ENCODE measurements at places on chromosomes 7 and 10.

DNA sequence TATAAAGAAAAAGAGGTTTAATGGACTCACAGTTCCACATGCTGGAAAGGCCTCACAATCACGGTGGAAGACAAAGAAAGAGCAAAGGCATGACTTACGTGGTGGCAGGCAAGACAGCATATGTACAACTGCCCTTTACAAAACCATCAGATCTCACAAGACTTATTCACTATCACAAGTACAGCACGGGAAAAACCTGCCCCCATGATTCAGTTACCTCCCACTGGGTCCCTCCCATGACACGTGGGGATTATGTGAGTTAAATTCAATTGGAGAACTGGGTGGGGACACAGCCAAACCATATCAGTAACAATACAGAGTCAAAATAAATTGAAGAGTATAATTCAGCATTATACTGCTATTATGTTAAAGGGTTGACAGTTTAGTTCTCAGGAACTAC, 37.8 kb downstream of the RNLS start:
- DNase-seq = no peak
- H3K27ac ChIP-seq = no peak overlapping the region
- H3K4me3 ChIP-seq = no peak overlapping the region
- no peaks in the 10 kb centered on the region for H3K27me3 ChIP-seq
- H3K36me3 ChIP-seq = no peaks in the 10 kb centered on the region
- peaks cover 3% of the 10 kb centered on the region for H3K4me1 ChIP-seq

GRCh38 chr7:47361746-47362215, 220.1 kb downstream of the TNS3 start:
- H3K36me3 ChIP-seq = no peaks in the 10 kb centered on the region
- no peak for DNase-seq
- H3K27me3 ChIP-seq = no peaks in the 10 kb centered on the region
- no peaks in the 10 kb centered on the region for H3K4me1 ChIP-seq
- no peak overlapping the region for H3K4me3 ChIP-seq

DNA sequence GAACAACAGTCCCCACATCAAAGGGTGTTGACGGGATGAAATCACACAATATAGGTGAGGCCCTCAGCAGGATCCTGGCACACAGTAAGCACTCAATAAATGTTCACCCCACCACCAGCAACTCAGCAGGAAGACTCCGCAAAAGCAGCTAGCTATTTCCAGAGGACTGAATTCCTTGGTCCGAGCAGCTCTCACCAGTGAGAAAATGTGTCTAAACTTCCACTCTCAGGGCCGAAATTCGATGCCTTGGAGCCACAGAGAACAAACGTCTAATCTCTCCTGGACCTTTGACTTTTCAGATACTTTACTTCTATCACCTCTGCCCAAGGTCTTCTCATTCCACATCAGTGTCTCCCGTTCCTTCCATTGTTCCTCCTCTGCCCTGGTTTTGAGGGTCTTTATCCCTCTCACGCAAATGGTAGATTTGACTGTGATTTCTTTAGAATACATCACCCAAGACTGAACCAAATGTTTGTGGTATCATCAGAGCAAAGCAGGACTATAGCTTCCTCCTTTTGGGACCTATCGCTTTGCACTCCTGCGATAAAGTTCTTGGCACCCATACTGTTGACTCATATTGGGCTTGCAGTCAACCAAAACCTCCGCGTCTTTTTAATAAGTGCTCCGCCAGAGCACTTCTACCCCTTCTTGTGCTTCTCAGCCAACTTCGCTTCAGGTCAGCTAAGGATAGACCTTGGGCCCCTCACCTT, 903 bp upstream of the NT5C2 start:
- H3K4me3 ChIP-seq = peak overlapping the region; percentile 97
- no peaks in the 10 kb centered on the region for H3K36me3 ChIP-seq
- DNase-seq = no peak
- H3K27me3 ChIP-seq = no peaks in the 10 kb centered on the region

DNA sequence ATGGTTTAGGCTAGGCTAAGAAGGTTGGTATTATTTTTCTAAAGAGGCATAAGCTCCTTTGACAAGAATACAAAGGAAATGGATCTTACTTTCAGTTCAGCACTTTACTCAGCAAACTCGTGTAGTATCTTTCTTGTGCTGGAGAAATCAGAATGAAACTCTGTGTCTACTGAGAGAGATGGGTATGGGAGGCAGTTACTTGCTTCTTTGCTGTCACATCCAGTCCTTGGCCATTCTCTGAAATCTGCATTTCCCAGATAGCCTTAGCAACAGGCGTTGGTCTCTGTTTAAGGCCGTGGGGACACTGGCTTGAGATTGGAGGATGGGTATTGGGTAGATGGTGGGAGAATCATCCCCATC, 180.5 kb downstream of the NRP1 start:
- H3K4me3 ChIP-seq = no peak overlapping the region
- H3K4me1 ChIP-seq = peaks cover 12% of the 10 kb centered on the region
- H3K27me3 ChIP-seq = no peaks in the 10 kb centered on the region
- no peak for DNase-seq
- H3K27ac ChIP-seq = peak overlapping the region; percentile 4

DNA sequence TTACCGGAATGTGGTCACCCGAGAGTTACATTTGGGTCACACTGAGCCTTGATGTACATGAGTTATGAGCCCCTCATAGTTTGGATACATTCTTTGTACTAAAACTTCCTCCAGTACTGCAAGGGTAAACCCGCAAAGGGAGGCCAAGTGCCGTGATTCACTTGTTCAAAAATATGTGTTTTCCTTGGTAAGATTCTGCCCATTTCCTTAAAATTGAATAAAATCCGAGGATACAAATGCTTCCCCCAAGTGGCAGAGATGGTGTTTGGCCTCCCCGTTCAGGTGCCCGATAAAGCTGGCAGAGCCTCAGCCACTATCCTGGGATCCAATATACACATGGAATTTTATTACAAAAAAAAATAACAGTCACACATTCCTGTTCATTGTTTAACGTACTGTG, 268.3 kb downstream of the DIP2C start:
- H3K36me3 ChIP-seq = no peaks in the 10 kb centered on the region
- peak overlapping the region; percentile 48 for H3K4me3 ChIP-seq
- H3K27me3 ChIP-seq = no peaks in the 10 kb centered on the region
- peaks cover 6% of the 10 kb centered on the region for H3K4me1 ChIP-seq
- no peak for DNase-seq

- H3K27me3 ChIP-seq = no peaks in the 10 kb centered on the region
- no peak for DNase-seq
- no peaks in the 10 kb centered on the region for H3K36me3 ChIP-seq
- no peak overlapping the region for H3K27ac ChIP-seq
Observed at GRCh38 chr10:8069108-8069507, 14.6 kb downstream of the GATA3 start.

DNA sequence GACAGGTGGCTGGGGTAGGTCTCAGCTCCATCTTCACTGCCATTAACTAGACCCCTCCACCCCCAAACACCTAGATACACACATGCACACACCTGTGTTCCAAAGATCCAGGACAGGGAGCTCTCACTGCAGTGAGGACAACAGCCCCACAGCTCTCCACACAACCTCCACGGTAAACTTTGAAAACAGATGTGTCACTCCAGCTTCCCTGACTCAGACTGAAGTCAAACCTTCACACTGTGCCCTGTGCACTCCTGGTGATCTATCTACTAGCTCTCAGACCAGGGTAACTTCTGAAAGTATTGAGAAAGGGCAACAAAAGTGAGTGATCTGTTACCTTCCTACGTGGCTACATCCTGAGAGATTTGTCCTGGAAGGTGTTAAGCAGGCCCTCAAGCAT, 519.8 kb downstream of the XPNPEP1 start:
- no peak overlapping the region for H3K4me3 ChIP-seq
- no peak for DNase-seq
- H3K36me3 ChIP-seq = no peaks in the 10 kb centered on the region
- no peaks in the 10 kb centered on the region for H3K4me1 ChIP-seq
- no peaks in the 10 kb centered on the region for H3K27me3 ChIP-seq
- no peak overlapping the region for H3K27ac ChIP-seq

- H3K27me3 ChIP-seq = no peaks in the 10 kb centered on the region
- DNase-seq = no peak
- no peak overlapping the region for H3K4me3 ChIP-seq
- H3K27ac ChIP-seq = no peak overlapping the region
- no peaks in the 10 kb centered on the region for H3K36me3 ChIP-seq
Observed at GRCh38 chr7:133504825-133505224, 251.9 kb downstream of the EXOC4 start.

GRCh38 chr10:77855404-77856155, 71.0 kb downstream of the DLG5 start:
- DNase-seq = no peak
- H3K4me1 ChIP-seq = no peaks in the 10 kb centered on the region
- no peaks in the 10 kb centered on the region for H3K27me3 ChIP-seq

GRCh38 chr7:127226685-127227374, 25.9 kb downstream of the GRM8 start:
- no peak for DNase-seq
- no peak overlapping the region for H3K27ac ChIP-seq
- no peaks in the 10 kb centered on the region for H3K4me1 ChIP-seq

DNA sequence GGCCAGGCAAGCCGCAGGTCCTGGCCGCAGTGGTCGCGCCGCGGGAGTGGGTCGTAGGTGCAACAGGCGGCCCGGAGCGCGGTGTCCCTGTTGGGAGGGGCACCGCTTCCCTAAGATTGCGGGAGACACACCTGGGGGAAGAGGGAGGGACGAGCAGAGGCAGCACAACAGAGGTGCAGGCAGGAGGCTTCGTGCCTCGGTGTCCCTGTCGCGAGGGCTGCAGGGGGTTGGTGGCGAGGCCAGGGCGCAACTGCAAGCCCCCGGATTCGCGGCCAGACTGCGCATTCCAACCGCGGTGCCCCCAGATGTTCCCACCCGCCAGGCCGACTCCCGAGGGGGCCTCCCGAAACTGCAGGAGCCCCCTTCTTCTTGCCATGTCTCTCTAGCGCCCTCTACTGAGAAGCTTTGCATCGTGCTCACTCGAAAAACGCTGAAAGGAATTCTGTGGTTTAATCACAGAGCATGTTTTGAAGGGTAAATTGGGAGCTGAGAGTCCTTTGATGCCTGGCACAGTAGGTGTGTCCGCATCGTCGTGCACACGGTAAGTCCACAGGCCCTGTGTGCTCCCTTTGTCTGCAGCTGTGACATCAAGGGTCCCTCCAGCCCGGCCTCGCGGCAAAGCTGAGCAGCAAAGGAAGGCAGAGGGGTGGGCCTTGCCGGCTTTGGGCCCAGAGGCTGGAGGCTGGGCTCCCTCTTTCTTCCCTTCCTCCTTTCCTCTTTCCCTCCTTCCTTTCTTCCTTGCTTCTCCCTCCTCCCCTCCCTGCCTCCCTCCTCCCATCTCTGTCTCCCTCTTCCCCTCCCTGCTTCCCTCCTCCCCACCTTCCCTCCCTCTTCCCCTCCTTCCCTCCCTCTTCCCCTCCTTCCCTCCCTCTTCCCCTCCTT, 6.2 kb upstream of the MBL2 start:
- no peaks in the 10 kb centered on the region for H3K4me1 ChIP-seq
- H3K36me3 ChIP-seq = no peaks in the 10 kb centered on the region
- DNase-seq = no peak
- H3K4me3 ChIP-seq = no peak overlapping the region
- no peaks in the 10 kb centered on the region for H3K27me3 ChIP-seq

DNA sequence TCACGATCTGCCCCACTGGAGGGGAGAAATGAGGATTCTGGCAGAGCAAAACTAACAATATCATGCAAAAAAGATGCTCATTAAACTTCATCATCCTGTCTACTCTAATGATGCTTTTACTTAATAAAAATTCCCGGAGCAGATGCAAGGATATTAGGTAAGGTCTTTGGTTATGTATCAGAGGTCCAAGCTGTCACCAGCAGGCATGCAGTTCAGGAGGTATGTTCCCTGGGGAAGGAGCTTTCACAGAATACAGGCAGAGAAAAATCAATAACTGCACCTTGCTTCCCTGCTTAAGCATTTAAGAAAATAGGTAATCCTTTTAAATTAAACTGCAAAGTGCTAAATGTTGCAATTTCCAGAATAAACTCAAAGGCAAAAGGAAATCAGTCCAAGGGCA, 81.6 kb upstream of the C1QL3 start:
- DNase-seq = no peak
- no peak overlapping the region for H3K4me3 ChIP-seq
- H3K27me3 ChIP-seq = no peaks in the 10 kb centered on the region
- peaks cover 25% of the 10 kb centered on the region for H3K4me1 ChIP-seq
- H3K27ac ChIP-seq = no peak overlapping the region

DNA sequence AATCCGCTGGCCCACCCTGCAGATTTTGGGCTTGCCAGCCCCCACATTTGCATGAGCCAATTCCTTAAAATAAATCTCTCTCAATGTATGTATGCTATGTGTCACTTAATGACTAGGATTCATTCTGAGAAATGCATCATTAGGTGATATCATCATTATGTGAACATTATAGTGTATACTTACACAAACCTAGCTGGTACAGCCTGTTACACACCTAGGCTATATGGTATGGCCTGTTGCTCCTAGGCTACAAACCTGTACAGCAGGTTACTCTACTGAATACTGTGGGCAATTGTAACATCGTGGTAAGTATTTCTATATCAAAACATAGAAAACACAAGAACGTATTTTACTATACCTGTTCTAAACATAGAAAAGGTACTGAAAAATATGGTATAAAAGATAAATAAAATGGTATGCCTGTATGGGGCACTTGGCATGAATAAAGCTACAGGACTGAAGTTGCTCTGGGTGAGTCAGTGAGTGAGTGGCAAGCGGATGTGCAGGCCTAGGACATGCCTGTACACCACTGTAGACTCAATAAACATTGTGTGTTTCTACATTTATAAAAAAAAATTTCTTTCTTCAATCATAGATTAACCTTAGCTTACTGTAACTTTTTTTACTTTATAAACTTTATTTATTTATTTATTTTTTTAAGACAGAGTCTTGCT, 135.9 kb downstream of the ABCA13 start:
- no peaks in the 10 kb centered on the region for H3K27me3 ChIP-seq
- no peaks in the 10 kb centered on the region for H3K36me3 ChIP-seq
- no peak overlapping the region for H3K27ac ChIP-seq
- no peak for DNase-seq
- no peaks in the 10 kb centered on the region for H3K4me1 ChIP-seq

- no peaks in the 10 kb centered on the region for H3K36me3 ChIP-seq
- no peak overlapping the region for H3K27ac ChIP-seq
- no peaks in the 10 kb centered on the region for H3K27me3 ChIP-seq
- H3K4me3 ChIP-seq = no peak overlapping the region
Observed at GRCh38 chr10:110432084-110432483, 65.6 kb upstream of the DUSP5 start.

DNA sequence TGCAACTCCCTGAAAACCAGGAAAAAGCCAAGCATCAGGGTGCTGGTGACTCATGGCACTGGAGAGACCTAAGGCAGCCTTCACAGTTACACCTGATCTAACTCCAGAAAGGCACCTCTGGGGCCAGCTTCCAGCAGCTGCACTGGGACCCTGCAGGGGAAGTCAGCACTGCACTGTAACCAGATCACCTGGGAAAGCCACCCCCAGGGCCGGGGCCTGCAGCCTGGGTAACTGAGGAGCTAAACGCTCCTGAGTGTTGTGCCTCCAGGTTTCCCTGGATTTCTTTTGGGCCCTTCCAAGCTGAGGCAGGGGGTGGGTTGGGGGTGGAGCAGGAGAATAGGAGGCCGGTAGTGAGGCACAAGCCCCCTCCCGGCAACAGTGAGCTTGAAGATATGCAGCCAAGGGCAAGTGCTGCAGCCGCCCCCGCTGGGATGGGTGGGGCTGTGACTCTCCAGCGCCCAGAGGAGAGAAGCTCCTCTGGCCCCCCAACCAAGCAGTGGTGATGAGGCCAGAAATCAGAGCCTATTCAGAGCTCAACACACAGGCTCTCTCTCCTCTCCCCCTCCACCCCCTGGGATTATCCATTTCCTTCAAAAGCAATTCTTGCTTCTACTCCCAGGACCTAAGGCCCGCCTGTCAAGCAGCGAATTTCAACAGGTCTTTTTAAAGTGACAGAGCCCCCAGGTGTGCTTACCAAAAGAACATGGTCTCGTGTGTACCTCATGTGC, 2.6 kb downstream of the CXCL12 start:
- H3K4me1 ChIP-seq = peaks cover 31% of the 10 kb centered on the region
- no peak overlapping the region for H3K27ac ChIP-seq
- DNase-seq = no peak
